ENCODE measurements at places on chromosomes 6 and 20.

- DNase-seq = no peak
Measured at GRCh38 chr6:116512111-116512559, 696 bp downstream of the CALHM5 start.

- no peak for DNase-seq
Measured at GRCh38 chr6:170041526-170041925, 249.4 kb downstream of the DLL1 start.

- no peak for DNase-seq
Measured at GRCh38 chr6:215335-216034, 76.8 kb upstream of the DUSP22 start.

DNA sequence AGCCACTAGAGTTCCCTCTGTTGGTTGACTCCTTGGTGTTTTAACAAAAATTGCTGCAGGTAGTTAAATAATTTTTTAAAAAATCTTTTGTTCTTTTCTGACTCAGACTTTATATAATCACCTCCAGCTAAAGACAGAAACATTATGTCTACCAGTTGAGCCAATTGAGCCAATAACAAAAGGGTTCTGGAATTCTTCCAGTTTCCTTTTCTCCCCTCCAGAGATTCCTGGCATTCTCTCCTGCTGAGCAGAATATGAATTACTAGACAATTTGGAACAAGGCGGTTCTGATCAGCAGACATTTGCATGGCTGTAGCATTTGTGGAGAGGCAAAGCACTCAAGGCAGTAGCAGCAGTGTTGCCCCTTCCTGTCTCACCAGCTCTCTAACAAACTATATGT lies 144.0 kb upstream of the SLC35B3 start:
- no peak for DNase-seq

DNA sequence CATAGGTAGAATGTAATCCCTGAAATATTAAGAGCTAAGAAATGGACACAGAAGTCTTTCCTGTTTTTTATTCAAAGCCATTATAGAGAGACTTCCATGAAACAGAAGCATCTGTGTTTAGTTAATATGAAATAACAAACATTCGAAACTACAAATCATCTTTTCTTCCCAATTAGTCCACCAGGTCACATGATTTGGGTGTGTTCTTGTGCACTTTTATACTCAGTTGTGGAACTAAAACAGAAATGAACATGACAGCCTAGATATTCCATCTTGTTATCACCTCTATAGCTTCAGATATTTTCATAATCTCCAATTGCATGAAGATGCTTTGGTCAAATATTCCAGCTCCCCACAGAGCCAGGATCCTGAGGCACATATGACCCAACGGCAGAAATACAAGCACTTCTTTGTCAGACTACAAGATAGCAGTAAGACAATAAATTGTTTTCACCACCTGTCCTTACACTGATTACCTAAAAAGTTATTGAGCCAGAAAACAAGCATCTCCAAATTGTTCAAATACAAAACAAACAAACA lies 116.8 kb upstream of the BEND6 start:
- no peak for DNase-seq

DNA sequence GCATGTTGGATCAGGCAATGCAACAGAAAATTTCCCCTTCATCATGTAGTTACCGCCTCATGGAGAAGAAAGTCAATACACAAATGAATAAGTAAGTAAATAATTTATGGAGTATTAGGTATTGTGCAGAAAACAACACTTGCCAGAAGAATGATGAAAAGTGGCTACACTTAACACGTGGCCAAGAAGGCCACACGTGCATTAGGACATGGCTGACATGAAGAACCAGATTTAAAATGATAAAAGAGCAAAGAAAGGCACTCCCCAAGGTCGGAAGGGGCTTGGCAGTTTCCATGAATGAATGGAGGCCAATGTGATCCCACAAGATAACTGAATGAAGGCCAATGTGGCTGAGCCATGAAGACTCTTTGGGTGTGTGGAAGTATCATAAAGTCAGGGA lies 447.2 kb downstream of the DOK5 start:
- no peak for DNase-seq

- no peak for DNase-seq
Measured at GRCh38 chr6:134446218-134446848, 128.4 kb upstream of the SGK1 start.

GRCh38 chr20:11902285-11902697 lies 15.4 kb upstream of the BTBD3 start:
- DNase-seq = no peak

- no peak for DNase-seq
Measured at GRCh38 chr20:9218531-9218961, 149.7 kb downstream of the PLCB4 start.

- no peak for DNase-seq
Measured at GRCh38 chr20:41352666-41353065, 12.0 kb downstream of the LPIN3 start.

DNA sequence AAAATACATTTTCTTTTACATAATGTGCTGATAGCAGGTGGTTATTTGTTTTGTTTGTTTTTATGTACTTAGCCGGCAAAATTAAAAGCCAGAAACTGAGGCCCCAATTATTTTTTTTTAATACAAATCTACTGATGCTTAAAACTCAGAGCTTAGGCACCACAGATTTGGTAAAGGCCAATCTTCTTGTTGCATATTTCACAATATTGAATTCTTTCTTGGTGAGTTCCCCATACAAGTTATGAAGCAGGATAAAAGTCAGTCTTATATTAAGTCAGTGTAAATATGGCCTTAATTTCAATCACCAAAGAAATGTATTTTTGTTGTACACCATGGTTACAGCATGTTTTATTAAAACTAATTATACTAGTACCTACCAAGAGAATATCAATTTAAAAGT lies 16.3 kb upstream of the ZDHHC14 start:
- DNase-seq = no peak

GRCh38 chr6:169921853-169922824 lies 170.7 kb downstream of the ERMARD start:
- no peak for DNase-seq

DNA sequence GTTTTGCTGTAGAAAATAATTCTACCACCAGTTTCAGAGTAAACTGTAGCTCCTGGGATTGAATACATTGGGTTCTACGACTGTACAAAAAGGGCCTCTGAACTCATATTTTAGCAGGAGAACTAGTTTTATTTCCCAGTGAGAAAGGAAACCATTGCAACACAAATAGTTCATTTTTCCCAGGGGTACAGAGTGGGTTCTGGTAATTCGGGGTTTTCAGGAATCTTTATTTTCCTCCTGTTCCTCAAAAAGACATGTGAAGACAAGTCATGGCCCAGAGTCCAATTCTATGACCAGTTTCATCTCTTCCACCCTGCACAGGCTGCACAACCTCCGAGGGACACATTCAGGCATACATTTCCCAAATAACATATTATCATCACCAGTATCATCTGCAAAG lies 222.1 kb downstream of the HIVEP2 start:
- DNase-seq = no peak

GRCh38 chr6:157013649-157014304 lies 236.6 kb downstream of the ARID1B start:
- no peak for DNase-seq

DNA sequence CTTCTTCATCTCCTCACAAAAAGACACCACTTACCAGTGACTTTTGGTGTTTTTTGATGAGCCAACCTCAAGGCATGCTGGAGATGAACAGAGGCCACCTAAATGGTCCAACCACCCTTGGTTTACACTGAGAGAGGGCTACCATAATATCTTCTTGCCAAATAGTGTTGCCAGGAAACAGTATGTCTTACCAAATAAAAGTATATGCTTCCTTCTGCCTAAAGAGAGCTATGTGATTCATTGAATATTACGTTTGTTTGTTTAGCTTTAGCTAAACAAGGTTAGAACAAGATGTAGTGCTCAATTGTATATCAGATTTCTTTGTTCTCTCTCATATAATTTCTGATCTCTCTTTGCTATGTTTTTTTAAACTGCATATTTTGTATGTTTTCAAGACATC lies 40.6 kb upstream of the BMP6 start:
- no peak for DNase-seq

- DNase-seq = peak; percentile 46
Measured at GRCh38 chr20:3980260-3981131, 34.9 kb downstream of the RNF24 start.

GRCh38 chr20:16028923-16029322 lies 544.3 kb downstream of the KIF16B start:
- no peak for DNase-seq

- DNase-seq = peak; percentile 41
Measured at GRCh38 chr20:53622247-53623133, 28.9 kb upstream of the ZNF217 start.

GRCh38 chr6:44128020-44128917 lies 915 bp downstream of the TMEM63B start:
- DNase-seq = peak; percentile 59

DNA sequence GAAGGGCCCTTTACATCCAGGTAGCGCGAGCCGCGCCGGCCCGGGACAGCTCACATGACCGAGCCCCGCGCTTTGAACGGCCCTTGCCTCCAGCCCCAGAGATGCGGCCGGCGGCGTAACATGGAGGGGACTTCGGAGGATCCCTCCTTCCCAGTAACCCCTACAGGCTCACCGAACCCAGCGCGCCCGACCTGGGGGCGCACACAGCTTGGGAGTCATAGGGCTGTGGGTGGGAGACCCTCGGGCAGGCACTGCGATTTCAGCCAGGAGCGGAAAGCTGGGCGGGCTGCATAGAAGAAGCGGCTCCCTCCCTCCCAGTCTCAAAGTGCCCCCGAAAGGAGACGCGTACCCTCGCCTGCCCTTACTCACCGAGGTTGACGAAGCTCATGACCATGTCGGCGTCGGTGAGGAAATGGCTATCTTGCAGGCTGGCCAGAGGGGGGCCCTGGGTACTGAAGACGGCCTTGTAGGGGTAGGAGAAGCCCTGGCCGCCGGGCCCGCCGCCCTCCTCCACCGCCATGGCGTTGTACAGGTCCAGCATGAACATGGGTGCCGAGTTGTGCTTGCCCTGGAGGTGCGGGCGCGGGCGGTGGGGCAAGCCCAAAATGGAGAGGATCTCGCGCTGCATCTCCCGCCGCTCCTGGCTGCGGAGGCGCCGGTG lies 975 bp downstream of the BMP7 start:
- DNase-seq = no peak

- DNase-seq = no peak
Measured at GRCh38 chr20:7841291-7841970, 98.8 kb downstream of the HAO1 start.

GRCh38 chr6:125356884-125357283 lies 55.1 kb upstream of the HDDC2 start:
- no peak for DNase-seq

DNA sequence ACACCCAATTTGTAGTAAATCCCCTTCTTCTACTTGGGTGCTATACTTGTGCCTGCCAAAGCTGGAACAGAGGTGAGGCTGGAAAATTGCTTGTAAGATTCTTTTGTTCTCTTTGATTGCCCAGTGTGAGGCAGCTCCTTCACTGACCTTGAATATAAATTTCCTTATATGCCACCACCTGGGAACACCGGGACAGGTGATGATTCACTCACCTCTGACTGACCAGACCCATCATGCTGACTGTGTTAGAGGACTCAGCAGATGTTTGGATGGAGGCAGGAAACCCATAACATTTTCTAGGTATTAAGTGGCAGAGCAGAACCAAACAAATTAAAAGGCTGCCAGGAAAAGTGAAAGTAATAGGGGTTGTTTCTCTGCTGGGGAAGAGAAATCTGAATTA lies 120.9 kb downstream of the GRM1 start:
- DNase-seq = no peak

DNA sequence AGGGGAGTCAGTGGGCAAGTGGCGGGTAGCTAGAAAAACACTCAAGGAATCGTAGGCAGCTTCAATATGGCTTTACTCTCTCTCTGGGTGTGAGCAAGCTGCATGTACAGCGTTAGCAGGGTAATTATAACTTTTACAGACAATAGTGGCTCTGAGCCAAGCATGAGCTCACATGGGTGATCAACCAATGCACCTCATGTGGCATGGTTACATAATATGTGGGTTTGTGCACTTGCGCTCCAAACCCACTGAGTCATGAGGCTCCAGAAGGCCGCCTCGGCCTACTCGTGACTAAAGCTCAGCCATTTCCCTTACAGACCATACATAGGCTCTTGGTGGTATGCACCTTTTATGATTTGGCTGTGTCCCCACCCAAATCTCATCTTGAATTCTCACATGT lies 78.4 kb upstream of the FBXL4 start:
- no peak for DNase-seq

- no peak for DNase-seq
Measured at GRCh38 chr20:24607402-24607801, 138.0 kb downstream of the SYNDIG1 start.

- no peak for DNase-seq
Measured at GRCh38 chr6:3615391-3616380, 135.8 kb downstream of the PXDC1 start.

- no peak for DNase-seq
Measured at GRCh38 chr6:46612645-46613044, 40.0 kb downstream of the CYP39A1 start.

DNA sequence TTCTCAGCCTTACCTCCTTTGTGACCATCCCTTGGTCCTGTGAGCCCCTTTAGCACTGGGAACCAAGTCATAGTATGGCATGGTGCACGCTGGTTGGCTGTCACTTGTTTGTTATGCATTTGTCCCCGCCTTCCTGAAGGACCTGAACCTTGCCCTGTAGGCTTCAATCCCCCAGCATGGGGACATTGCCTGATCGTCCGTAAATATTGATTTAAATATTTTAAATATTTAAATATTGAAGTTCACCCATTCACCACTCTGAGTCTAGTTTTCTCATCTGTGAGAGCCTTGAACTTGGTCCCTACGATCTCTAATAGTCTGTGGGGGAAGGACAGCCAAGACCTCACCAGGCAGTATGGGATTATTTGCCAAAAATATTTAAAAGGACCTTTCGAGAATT lies 23.8 kb upstream of the PREX1 start:
- DNase-seq = no peak

GRCh38 chr6:38354905-38355304 lies 284.8 kb downstream of the BTBD9 start:
- DNase-seq = no peak

- DNase-seq = no peak
Measured at GRCh38 chr20:1272368-1273100, 6.4 kb downstream of the SNPH start.

- no peak for DNase-seq
Measured at GRCh38 chr20:50470264-50470858, 39.8 kb upstream of the PTPN1 start.

DNA sequence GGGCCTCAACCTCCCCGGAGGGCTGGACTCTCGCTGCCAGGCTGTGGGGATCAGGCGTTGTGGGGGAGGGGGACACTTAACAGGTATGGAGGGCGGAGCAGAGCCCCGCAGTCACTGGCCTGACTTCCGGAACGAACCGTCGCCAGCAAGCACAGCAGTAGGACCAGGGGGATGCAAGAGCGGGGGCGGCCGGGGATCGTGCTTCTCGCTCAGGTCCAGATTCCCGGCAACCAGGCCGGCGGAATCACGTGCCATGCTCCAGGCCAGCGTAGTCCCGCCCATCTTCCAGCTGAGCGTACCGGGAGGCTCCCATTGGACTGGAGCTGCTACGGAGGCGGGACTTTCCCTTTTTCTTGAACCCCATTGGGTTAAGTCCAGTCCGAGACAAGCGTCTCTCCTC lies 10.0 kb upstream of the POU5F1 start:
- DNase-seq = peak; percentile 79

- DNase-seq = no peak
Measured at GRCh38 chr20:41483553-41483930, 116.9 kb upstream of the EMILIN3 start.

- DNase-seq = no peak
Measured at GRCh38 chr20:59183751-59184150, 20.1 kb downstream of the ZNF831 start.

Measured in hematopoietic multipotent progenitor cell treated with erythropoietin and hydrocortisone succinate and interleukin-3 and kit ligand, for 15 days (in vitro differentiated cells).